ENCODE measurements at places on chromosomes 12 and 14. TPM values are rescaled to one million over a fixed set of nuclear protein-coding genes. Genes with fewer than 3 reads are reported as not detected.

Gene DNAJC22
- not detected for total RNA-seq

Gene CNTN1
- total RNA-seq = 0.15 TPM

Gene KRT75
- not detected for total RNA-seq

Gene FAM181A
- not detected for total RNA-seq

Gene INHBC
- total RNA-seq = not detected

Gene RNF212B
- not detected for total RNA-seq

Gene FZD10
- total RNA-seq = not detected

Gene POTEM
- not detected for total RNA-seq

Gene RBP5
- total RNA-seq = not detected

Gene SCNN1A
- 2.0 TPM for total RNA-seq

Gene COQ5
- 39.1 TPM for total RNA-seq

Gene RD3L
- total RNA-seq = not detected

Gene CLEC2B
- total RNA-seq = 14.4 TPM

Gene PPFIA2
- total RNA-seq = 0.04 TPM

Gene C12orf42
- not detected for total RNA-seq

Gene TGFB3
- total RNA-seq = 102 TPM

Gene KLRC3
- total RNA-seq = not detected

Gene ESPL1
- total RNA-seq = not detected

Gene TSPAN19
- total RNA-seq = not detected

Gene SCN8A
- total RNA-seq = 0.05 TPM

Gene FOXN4
- not detected for total RNA-seq

Gene NEUROD4
- total RNA-seq = not detected

Gene INSM2
- total RNA-seq = not detected

Gene PTPRB
- 18.5 TPM for total RNA-seq

Gene PLEKHG3
- 10.4 TPM for total RNA-seq

Gene TEX22
- not detected for total RNA-seq

Gene FAM216A
- 0.82 TPM for total RNA-seq

Gene CFAP73
- total RNA-seq = not detected

Gene KRT77
- not detected for total RNA-seq

Gene COX8C
- total RNA-seq = not detected

Gene SLC22A17
- 0.68 TPM for total RNA-seq

Gene STXBP6
- 3.9 TPM for total RNA-seq

Gene YY1
- 41.5 TPM for total RNA-seq

Gene ARMH4
- total RNA-seq = 1.4 TPM

Gene DACT1
- 0.97 TPM for total RNA-seq

Gene LMO3
- 1.9 TPM for total RNA-seq

Gene ADCY4
- 8.9 TPM for total RNA-seq

Gene C12orf54
- total RNA-seq = not detected

Gene SYCP3
- total RNA-seq = 0.66 TPM

Gene SOAT2
- not detected for total RNA-seq

Gene KRT85
- not detected for total RNA-seq

Gene NOVA1
- 4.0 TPM for total RNA-seq

Gene CISTR
- not detected for total RNA-seq

Gene TSPAN11
- total RNA-seq = 0.07 TPM

Gene PTCSC3
- not detected for total RNA-seq

Gene GARIN6
- not detected for total RNA-seq

Gene PSMA6
- 502 TPM for total RNA-seq

Gene ERH
- total RNA-seq = 47.4 TPM

Gene LRRC9
- total RNA-seq = not detected

Gene SLC4A8
- not detected for total RNA-seq

Gene GATC
- total RNA-seq = 17.5 TPM

Data from gastrocnemius medialis (tissue), 4 donors.